ENCODE measurements at places on chromosomes 6 and 20. TPM values are rescaled to one million over a fixed set of nuclear protein-coding genes. Genes with fewer than 3 reads are reported as not detected.

GRCh38 chr6:130152908-130153510 is 69.7 kb downstream of the SAMD3 start:
- DNase-seq = no peak

DNA sequence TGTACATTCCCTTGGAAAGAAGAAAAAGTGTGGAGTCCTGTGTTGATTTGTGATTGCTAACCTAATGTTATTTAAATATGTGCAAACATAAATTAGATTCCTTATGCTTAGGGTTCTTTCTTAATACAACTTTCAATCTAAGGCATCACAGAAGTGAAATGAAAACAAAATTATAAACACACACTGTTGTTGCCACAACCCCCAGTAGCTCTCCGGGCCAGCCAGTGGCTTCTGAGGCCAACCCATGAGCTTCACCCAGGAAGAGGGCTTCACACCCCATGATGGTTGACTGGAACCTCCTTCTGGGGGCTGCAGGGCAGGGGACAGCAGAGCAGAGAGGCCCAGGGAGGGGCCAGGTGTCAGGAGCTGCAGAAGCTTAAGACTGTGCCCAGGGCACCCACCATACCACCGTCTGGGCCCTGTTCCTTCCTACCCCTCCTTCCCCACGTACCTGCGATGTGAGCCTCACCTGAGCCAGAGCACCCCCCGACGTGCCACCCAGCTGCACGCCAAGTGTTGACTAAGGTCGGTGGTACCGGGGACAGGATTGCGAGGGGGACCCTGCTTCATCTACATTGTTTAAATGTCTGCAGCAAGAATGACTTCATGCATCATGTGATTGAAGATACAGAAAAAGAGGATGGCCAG is 110.5 kb downstream of the FAM120B start:
- no peak for DNase-seq

DNA sequence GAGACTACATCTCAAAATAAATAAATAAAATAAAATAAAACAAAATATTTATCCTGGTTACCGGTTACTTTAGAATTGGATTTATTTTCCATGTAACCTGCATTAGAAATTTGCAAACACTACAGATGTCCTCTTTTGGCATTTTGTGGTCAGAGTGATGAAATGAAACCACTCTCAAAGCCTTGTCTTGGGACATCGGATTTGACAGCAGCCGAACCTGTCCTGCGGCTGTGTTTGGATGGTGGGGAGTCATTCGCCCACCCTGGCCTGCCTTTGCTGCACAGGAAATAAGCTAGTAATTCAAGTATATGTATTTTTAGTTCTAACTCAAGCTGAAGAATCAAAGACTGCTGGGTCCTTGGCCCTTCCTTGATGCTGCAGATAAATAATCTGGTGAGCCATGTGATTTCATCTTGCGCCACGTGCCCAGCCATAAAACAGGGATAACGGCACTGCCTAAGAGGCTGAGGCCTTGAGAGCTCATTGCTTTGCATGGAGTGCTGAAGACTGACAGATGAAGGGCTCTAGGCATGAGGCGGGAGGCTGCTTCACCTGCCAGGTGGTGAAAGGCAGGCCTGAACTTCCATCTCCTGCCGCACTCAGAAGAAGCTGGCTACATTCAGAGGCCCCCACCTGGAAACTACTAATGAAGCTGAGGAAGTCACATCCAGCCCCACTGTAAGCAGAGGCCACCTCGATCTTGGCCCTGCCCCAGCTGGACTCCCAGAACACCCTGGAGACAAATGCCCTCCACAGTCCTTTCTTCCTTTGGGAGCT is 76.9 kb downstream of the NOL4L start:
- DNase-seq = peak; percentile 61

DNA sequence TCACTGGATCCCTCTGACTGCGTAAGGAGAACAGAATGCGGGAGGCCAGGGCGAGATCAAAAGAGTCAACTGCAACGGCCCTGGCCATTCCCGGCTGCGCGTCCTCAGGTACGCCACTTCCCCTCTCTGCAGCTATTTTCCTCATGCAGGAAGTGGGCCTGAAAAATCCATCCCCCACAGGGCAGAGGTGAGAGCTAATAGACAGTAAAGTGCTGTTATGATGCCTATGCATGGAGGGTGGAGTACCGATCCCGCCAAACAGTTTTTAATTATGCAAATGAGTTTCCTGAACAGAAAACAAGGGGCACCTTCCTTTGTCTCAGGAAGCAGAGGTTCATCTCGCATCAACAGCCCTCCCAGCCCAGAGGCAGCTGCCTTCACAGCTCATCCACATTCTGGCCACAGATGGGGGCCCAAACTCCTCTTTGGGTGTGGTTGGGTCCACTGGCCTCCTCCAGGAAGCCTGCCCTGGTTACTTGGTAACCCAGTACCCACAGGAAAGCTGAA is 9.3 kb downstream of the PREX1 start:
- peak; percentile 57 for DNase-seq

DNA sequence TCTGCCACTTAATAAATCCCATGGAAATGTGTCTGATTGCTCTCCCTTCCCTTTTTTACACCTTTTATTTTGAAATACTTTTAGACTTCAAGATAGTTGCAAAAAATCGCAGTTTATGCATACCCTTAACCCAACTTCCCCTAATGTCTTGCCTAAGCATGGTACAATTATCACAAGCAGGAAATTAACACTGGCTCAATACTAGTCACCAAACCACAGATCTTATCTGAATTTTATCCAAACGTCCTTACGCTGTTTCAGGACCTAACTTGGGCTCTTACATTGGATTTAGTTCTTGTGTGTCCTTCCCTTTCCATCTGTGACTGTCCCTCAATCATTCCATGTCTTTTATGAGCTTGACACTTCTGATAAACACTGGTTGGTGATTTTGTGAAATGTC is 146.3 kb downstream of the ZNF217 start:
- DNase-seq = no peak

Gene RHAG
- total RNA-seq = not detected

Gene SLC35D3
- not detected for total RNA-seq

All from posterior vena cava (tissue), 2 donors.